ENCODE measurements at places on chromosomes 7 and 10. TPM values are rescaled to one million over a fixed set of nuclear protein-coding genes. Genes with fewer than 3 reads are reported as not detected.

DNA sequence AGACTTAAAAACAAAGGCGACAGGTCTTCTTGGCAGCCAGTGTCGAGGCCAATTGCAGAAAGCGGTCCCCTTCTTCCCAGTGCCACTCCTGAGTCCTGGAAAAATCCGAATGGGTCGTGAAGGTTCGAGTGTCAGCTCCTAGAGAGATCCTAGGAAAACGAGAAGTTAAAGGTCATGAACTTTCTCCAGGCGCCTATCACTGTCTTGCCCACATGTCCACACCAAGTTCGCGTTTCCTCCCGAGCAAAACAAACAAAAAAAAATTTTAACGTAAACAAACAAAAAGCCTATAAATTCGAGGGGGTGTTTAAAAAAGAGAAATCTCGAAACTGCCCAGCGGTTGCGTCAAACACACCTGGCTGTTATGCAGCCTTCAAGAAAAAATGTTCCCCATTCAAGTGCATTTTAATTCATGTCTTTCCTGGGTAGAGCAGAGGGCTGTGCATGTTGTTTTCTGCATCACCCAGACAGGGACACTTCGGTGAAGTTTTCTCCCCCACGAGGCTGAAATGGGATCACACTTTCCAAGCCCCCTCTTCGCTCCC lies 1.5 kb downstream of the ARHGAP21 start:
- DNase-seq = no peak

Gene LIMK1
- total RNA-seq = 88.9 TPM

DNA sequence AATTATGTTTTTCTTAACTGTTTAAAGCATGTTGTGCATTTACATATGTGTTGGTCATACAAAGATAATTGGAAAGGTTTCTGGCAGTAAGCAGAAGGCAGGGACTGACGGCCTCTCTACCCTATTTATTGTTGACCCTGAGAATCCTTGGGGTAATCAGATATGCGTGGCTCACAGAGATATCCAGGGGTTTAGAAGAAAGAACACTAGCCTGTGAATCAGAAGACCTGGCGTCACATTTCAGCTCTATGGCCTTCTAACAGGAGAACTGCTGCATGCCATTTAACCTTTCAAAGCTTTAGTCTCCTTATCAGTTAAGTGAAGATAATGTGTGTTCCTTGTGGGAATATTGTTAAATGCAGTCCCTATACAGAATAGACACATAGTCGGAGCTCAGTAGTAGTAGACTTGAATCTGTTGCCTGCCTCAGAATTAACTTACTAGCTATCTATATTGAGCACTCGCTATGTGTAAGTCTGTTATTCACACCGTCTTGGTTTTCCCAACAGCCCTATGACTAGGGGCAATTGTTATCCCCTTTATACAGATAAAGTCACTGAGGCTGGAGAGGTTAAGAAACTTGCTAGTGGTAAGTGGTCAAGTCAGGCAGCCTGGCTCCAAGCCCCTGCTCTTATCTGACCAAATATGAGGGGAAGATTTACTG lies 129.6 kb upstream of the ANKRD1 start:
- DNase-seq = peak; percentile 69

DNA sequence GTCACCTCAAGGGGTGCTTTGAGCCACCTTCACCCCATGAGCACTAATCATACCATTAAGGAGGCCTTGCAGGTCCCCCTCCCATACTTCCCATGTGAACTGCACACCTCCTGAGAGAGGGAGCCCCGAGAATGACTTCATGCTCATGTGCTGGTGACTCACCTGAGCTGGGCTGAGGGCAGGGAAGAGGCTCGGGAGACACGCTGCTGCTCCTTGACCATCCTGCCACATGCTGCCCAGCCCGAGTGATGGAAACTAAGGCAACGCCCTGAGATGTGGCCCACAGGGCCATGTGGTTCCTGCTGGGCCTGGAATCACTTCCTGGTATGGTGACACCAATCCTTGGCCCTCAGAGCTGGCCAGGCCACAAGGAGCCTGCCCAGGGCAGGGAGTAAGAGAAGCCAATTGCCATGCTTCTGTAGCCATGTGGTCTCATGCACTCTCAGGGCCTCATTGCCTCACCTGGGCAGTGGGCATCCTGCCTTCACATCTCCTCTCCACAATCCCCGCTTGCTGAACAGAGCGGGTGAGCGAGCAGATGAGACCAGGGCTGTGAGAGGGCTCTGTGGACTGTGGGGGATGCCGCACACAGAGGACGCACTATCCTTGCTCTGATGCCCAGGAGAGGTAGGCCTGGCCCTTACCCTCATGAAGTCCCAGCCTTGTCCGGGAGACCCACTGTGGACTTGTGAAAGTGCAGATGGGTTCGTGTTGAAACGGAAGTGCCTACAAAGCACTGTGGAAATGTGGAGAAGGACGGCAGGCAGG lies 18.3 kb upstream of the PPIF start:
- DNase-seq = no peak

GRCh38 chr7:112448891-112449290 lies 1.4 kb upstream of the IFRD1 start:
- DNase-seq = no peak

- peak; percentile 72 for DNase-seq
Measured at GRCh38 chr7:20219446-20220292, 2.5 kb upstream of the MACC1 start.

DNA sequence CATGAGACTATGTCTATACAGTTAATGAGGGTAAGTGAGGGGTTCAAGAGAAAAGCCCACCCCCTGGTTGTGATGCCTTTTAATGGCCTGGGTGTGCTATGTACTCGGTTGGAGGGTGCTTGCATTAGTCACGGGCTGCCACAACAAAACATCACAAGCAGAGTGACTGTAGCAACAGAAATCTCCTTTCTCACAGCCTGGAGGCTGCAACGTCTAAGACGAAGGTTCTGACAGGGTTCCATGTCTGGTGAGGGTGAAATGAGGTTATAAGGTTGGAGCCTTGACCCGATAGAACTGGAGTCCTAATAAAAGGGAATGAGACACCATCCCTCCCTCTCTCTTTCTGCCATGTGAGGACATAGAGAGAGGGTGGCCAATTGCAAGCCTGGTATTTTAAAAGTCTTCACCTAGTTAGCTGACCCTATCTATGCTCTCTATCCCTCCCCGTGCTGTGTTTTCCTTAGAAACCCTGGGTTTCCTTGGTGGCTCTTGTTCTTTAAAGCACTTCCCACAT lies 126.0 kb upstream of the GDF10 start:
- peak; percentile 19 for DNase-seq

Gene ANLN
- total RNA-seq = 74.8 TPM
